ENCODE measurements at places on chromosomes 2 and 18. TPM values are rescaled to one million over a fixed set of nuclear protein-coding genes. Genes with fewer than 3 reads are reported as not detected.

The AGXT gene
- 0.12 TPM for polyA plus RNA-seq

The HOXD4 gene
- polyA plus RNA-seq = 60.4 TPM

The MC5R gene
- 0.22 TPM for polyA plus RNA-seq

The CPSF3 gene
- polyA plus RNA-seq = 66.3 TPM

The TTC21B gene
- 40.4 TPM for polyA plus RNA-seq

The GAL3ST2 gene
- polyA plus RNA-seq = 0.76 TPM

The REG3A gene
- not detected for polyA plus RNA-seq

The SAG gene
- polyA plus RNA-seq = 0.13 TPM

The TGIF1 gene
- 81.9 TPM for polyA plus RNA-seq

The CAVIN2 gene
- polyA plus RNA-seq = 30.0 TPM

The ABCG8 gene
- 0.88 TPM for polyA plus RNA-seq

All from left kidney (tissue), 8 donors.